ENCODE measurements at places on chromosomes 7 and 10.

DNA sequence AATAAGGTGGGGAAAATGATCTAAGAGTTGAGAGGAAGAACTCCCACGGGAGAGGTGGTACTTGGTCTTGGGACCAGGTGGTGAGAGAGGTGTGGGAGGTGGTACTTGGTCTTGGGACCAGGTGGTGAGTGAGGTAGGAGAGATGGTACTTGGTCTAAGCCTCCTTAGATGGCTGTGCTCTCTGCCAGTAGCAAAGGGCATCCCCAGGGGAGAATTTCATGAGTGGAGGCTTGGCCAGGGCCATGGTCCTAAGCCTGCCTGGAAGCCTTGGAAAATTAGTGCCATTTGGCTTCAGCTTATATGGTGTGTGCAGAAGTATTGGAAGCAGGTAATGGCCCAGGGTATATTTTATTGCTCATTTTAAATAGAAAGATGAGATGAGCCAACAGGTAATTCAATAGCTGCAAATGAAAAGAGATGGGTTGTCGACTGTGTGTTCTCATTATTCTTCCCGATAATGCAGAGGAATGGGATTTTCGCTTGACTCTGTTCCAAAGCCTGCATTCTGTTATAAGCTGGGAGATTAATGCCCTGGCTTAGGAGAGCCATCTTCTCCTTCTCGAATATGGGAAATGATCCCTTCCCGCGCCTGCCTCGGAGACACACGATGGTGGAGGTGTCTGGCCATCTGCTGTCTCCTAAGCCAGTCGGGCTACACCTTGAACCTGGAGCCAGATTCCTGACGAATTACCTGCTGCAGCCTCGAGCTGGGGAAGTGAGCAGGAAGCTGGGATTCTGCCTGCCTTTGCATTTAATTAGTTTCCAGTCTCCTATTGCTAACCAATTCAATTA, 287.8 kb downstream of the GALNT17 start:
- no peak for DNase-seq

DNA sequence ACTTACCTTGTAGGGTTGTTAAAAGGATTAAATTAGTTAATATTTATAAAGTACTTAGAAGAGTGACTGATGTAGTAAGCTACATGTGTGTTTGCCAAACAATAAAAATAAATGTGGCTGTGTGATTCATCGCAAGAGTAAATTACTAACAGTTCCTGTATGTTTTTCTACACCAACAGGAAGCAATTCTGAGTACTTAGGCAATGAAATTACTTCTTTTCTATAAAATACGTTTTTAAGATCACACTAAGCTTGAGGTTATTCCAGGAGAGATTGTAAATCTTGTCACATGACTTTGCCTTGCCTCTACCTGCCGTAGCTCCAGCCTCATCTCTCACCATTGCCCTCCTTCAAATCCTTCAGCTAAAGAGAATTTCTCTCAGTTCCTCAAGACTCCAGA, 18.1 kb upstream of the GSTK1 start:
- DNase-seq, result no peak

- DNase-seq, result no peak
Observed at GRCh38 chr10:78927257-78927995, 141.3 kb upstream of the ZMIZ1 start.

GRCh38 chr7:157486007-157486755, 149.4 kb downstream of the DNAJB6 start:
- DNase-seq, result no peak

- no peak for DNase-seq
Observed at GRCh38 chr10:100759331-100759730, 13.9 kb downstream of the PAX2 start.

GRCh38 chr10:77925410-77925794, 1.2 kb downstream of the DLG5 start:
- DNase-seq, result no peak

DNA sequence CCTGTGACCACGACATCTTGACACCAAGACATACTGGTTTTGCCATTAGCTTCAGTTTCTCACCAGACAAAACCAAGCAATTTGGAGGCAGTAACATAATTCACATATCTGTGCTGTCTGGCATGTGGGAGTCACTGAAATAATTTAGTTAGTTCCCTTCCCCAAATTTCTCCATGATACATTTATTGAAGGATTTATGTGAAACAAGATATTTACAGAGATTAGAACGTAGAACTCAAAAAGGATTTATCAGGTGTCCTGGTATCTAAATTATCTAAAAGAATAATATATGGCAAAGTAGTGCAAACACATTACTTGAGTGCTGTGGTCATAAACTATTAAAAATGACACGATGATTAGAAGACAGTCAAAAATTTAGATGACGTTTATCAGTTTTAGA, 98.7 kb downstream of the ETV1 start:
- no peak for DNase-seq

- DNase-seq, result no peak
Observed at GRCh38 chr7:143953421-143953820, 1.2 kb upstream of the OR2F1 start.

GRCh38 chr7:131010717-131011431, 276.9 kb upstream of the KLF14 start:
- DNase-seq, result no peak

Data from CD8-positive, alpha-beta T cell (primary cell).